Activated naive CD8-positive, alpha-beta T cell treated with anti-CD3 and anti-CD28 coated beads for 36 hours (primary cell): ENCODE measurements at places on chromosomes 6 and 20.

DNA sequence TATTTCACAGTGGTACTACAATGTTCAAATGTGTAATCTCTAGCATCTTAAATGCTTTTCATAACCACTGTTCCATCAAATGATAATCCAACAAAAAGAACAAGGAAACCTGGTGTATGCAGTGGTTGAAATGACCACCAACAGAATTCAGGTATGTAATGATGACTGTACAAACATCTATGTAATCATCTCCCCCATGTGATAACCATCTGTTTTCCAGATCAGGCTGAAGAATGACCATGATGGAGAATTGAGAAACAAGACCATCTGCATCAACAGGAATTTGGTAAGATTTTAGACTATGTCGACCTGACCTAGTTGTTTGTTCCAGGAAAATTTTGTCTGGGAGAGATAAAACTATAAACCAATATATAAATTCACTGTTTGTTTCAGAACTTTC lies 81.3 kb upstream of the ASCC3 start:
- no peak for DNase-seq

DNA sequence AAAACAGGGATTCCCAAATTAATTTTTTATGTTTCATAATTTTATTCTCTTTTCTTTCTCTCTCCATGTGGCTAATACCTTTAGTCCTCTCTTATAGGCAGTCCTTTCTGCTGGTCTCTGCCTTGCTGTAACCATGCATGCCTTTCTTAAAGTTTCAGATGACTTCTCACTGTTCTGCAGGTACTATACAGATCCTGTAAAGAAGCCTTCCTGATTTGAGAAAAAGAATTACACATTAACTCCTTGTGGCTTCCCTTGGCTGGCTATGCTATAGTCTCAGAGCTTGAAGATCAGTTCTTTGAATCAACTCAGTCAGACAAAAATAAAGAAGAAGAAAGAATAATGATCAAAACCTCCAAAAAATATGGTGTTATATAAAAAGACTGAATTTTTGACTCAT lies 7.3 kb upstream of the GPR63 start:
- no peak for DNase-seq

DNA sequence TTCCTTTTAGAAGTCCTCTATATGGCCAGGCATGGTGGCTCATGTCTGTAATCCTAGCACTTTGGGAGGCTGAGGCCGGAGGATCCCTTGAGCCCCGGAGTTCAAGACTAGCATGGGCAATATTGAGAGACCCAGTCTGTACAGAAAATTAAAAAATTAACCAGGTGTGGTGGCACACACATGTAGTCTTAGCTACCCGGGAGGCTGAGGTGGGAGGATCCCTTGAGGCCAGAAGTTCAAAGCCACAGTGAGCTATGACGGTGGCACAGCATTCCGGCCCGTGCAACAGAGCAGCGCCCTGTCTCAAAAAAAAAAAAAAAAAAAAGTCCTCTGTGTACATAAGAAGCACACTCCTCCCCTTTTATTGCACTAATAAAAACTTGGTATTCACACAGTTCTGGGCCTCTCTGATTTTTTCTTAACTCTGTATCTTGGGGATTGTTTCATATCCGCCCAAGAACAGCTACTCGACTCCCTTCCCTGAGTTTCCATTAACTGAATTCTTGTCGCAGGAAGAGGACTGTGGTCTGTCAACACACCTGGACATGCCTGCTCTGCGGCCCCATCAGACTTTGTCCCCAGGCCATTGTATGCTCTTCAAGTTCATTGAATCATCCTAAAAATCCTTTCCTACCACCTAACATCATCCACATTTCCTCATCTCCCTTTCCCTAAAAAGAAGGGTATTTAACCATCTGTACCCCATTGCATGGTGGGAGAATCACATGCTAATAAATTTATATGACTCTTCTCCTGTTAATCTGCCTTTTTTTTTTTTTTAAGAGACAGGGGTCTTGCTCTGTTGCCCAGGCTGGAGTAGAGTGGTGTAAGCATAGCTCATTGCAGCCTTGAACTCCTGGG lies 25.9 kb upstream of the PPP1R3G start:
- DNase-seq = no peak

DNA sequence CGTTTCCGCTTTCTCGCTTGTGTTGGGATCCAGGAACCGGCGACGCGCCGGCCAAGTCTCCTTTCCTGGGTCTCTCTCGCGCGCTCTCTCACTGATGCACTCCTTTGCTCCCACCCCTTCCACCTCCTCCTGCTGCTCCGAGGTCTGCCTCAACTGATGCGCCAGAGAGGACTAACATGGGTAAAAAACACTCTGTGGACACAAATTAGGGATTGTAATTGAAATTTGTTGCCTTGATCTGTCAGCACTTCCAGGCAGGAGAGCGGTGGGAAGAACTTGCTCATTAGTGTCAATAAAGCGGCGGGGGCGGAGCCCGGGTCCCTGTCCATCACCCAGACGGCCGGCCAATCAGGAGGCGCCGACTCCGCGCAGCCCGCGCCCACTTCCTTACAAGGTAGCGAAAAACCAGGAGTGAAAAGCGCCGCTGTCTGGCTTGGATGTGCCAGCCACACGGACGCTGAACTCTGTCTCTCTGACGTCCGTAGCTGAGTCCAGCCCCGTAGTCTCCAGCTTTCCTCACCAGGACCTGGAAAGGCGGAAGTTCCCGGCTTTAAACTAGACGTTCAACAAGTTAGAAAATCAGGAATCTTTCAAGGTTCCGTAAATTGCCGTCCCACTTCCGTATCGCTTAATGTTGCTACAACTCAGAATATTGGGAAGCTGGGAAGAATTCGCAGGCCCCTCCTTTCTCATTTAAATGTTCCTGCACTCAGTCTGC lies at the start of gene TBX18:
Gene TBX18, minus strand, starts transcription at position 267 of the 718 bp plus-strand sequence. CDS start 417 bp downstream, outside the sequence.
- no peak for DNase-seq

DNA sequence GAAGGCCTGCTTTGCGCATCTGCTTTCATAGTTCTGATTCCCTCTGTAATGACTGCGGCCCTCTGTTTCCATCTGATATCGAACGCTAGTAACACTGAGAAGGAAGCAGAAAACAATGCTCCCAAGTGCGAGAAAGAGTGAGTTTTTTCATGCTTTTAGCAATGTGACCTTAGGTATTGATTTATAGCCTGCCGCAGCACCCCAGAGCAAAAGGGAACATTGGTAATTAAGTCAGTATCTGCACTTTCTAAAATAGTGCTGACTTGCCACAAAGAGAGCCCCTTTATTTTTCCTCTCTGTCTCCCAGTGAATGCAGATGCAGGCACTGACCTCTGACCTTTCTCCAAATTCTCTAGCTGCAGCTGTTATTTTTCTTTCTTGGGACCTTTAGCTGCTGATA lies 129.8 kb downstream of the HDGFL1 start:
- no peak for DNase-seq

- peak; percentile 3 for DNase-seq
These were observed 125.3 kb downstream of the ATXN1 start for GRCh38 chr6:16635810-16636602.

DNA sequence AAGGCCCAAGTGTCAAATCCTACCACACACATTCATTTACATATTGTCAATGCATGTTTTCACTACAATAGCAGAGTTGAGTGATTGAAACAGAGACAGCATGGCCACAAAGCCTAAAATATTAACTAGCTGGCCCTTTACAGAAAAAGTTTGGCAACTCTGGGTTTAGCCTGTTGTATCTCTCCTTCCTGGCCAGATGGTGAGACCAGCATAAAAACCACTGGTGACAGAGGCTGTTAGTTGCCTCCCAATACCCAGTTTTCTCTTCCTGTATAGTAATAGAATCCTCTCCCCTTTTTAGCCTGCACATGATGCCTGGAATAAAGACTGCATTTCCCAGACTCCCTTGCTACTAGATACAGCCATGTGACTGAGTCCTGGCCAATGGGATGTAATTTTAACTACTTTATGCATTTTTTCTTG lies 100.0 kb upstream of the TAB2 start:
- DNase-seq = no peak

DNA sequence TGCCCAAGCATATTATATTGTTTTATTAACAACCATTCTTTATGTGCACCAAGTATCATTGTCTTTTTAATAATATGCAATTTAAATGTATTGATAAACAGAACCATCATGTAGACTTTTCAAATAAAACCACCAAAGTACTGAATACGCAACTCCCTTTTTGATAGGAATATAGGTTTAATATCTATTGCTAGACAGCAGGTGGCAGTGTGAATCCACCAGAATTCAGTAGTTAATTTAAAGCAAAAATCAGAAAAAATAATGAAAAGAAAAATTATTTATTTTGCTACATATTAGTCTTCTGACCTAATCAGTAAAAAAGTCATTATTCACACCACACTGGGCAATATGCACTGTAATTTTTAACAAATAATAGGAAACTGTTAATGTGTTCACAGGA lies 143.7 kb downstream of the KLHL32 start:
- peak; percentile 17 for DNase-seq

GRCh38 chr6:36715469-36715868 lies 17.8 kb downstream of the RAB44 start:
- DNase-seq = no peak

GRCh38 chr20:23085436-23086055 lies 578 bp downstream of the CD93 start:
- no peak for DNase-seq

DNA sequence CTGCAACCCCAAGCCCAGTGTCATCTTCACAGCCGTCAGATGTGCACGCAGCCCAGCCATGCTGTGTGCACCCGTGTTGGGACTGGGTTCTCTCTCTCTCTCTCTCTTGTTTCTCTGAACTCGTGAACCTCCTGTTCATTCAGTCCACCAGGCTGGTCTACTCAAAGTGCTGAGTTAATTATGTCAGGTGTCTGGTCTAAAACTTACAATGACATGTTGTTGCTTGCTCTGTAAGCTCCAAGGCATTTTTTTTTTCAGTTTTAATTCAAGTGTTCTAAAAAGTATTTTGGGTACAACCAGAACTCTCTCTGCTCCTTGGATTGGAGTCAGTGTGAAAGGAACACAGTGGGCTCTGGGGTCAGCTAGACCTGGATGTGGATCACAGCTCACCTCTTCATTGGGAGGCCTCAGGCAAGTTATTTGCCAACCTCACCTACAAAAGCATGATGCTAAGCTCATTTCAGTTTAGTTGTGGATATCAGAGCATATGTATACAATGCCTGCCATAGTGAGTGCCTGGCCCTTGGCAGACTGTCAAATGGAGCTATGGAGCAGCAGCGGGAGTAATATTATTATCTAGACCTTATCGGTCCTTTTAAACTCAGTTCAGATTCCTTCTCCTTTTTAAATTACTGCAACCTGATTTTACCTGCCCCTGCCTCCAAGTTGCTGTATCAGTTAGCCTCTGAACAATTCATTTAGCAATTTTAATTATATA lies 59.5 kb downstream of the PLEKHG1 start:
- DNase-seq = no peak

GRCh38 chr6:51805517-51805916 lies 281.9 kb downstream of the PKHD1 start:
- DNase-seq = no peak

DNA sequence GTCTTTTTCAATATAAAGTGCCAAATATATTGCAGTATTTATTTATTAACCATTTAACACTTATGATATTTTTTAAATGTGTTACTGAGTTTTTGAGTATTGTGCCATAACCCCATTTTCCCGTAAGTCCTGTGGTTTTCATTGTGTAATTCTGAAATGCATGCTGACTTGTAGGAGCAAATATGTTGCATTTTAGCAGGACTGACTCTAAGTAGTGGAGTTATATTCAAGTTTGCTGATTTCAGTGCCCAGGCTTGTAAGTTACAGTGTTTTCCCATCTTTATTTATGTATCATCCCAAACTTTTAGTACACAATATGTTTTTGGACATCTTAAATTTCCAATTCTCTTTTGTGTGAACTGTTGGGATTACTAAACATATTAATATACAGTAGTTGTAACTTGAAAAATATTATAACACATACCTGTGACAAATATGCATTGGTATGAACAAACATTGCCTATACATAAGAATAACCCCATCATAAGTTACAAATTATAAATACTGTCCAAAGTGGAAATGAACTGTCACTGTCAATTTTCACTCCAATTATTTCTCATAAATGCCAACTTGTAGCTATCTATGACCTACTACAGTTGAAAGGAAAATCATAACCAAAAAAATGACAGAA lies 179.3 kb upstream of the RUNX2 start:
- DNase-seq = no peak

DNA sequence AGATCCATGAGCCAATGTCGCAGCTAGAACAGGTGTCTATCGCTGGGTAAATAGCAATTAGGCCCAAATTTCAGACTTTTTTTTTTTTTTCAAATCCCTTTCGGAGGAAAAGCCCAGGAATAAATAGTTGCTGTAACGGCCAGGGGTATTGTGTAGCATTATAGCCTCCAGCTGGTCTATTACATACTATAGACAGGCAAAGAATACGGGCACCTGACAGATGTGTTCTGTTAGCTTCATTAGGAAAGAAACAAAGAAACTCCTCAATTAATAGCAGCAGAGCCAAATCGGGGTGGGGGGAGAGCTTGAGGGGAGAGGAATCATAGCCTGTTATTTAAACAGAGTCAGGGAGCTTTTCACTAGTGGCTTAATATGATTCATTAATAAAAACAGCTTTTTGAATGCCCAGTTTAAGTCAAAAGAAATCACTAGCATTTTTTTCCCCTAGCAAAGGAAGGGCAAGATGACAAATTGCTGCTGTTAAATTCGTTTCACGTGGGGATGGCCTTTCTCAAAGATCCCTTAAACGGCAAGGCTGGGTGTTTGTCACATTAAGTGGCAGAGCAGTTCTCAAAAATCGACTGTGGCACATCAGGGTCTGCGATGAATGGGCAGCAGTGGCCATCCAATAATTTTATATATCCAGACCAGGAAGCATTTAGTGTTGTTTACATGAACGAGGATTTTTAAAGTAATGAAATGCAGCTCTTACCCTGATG lies 139.4 kb downstream of the ID4 start:
- no peak for DNase-seq

GRCh38 chr6:12137480-12137879 lies 125.4 kb downstream of the HIVEP1 start:
- DNase-seq = no peak

GRCh38 chr6:98579079-98579478 lies 255.3 kb upstream of the POU3F2 start:
- no peak for DNase-seq

- no peak for DNase-seq
These were observed 72.9 kb downstream of the HDGFL1 start for GRCh38 chr6:22642254-22642653.

DNA sequence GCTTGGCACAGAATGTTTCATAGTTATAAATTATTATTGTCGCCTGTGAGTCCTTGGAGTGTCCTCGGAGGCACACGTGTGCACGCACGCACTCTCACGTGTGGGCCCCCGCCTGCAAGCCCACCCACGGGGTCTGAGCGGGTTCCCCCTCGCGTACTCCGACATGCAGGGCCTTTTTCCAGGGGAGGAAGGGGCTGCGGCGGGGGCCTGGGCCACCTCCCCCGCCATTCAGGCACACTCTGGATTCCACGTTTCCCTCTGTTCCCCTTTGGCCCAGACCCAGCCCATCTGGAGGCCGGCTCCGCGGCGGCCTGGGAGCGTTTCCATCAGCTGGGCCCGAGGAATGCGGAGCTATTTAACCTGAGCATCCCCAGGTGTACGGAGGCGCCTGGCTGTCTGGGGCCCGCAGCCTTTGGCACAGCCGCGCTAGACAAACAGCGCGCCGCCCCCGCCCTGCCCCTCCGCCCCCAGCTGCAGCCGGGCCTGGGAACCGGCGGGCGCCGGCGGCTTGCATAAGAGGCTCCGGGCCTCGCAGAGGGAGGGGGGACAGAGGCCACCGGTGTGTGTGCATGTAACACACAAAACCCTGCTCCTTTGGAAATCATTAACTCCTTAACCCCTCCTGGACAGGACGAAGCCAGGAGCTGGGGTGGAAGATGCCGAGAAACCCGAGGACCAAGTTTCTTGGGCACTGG lies 3.3 kb downstream of the ID1 start:
- DNase-seq = no peak

- DNase-seq = peak; percentile 1
These were observed 5.7 kb downstream of the PACRG start for GRCh38 chr6:162733489-162733888.
